ENCODE measurements at places on chromosomes 6 and 20.

DNA sequence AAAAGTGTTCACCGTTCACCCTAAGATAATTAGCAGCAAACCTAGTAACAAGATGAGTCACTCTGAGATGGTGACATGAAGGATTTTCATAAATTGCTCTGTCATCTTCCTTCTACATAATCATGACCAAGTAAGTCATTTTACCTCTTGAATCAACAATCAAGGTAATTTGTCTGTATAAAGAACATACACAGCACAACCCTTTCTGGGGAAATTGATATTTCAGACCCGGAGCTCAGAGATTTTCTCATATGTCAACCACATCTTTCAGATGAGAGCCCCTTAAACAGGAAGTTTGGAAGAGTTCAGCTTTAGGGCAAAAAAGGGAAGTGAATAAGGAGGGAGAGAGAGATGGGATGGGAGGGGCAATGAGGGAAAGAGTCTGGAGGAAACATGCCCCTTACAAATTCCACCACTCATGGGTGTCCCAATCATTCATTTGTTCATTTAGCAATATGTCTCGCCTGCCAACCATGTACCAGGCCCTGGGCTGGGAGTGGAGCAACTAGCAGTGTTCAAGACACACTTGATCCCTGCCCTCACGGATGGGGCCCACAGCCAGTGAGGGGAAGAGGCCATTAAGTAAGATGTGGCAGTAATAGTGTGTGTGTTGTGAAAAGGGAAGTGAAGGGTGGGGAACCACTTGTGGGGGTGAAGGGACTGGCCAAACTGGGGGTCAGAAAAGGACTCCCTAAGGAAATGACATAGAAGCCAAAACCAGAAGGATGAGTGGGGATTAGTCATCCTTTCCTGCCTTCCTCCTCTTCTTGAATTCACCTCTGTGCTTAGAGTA lies 190.9 kb downstream of the MAFB start:
- DNase-seq = no peak

- DNase-seq = no peak
These were observed 35.3 kb downstream of the TAF11 start for GRCh38 chr6:34852406-34853085.

DNA sequence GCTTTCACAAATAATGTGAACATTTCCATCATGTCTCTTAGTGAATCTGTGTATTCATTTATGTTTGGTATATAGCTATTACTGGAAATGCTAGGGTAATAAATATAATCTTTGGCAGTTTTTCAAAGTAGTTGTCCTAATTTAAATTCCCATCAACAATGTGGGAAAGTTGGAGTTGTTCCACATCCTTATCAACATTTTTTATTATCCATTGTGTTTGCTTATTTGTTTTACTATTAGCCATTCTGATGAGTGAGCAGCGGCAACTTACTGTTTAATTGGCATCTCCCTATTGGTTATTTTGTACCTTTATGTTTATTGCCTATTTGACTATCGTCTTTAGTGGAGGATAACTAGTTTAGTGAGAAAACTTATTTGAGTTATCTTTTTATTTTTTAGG lies 121.1 kb upstream of the CCN2 start:
- DNase-seq = no peak

- DNase-seq = no peak
These were observed 495.2 kb downstream of the PREX1 start for GRCh38 chr20:48332555-48332954.

GRCh38 chr6:116561377-116562018 lies 7.9 kb downstream of the CALHM4 start:
- no peak for DNase-seq

DNA sequence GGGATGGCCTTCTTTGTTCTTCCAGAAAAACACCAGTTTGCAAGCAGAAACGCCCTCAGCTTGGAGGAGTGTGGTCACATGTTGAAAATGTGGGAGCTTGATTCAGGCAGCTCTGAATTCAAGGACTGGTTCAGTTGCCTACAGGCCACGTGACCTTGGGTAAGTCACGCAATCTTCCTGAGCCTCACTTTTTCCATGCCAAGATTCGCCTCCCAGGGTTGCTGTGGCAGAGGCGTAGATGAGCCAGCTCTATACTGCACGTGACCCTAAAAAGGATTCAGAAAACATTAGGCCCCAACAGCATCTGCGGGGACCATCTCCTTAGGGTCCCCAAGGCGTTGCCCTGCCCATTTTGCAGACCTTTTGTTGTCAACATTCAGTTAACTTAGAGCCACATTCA lies 112.0 kb upstream of the SNX9 start:
- no peak for DNase-seq

DNA sequence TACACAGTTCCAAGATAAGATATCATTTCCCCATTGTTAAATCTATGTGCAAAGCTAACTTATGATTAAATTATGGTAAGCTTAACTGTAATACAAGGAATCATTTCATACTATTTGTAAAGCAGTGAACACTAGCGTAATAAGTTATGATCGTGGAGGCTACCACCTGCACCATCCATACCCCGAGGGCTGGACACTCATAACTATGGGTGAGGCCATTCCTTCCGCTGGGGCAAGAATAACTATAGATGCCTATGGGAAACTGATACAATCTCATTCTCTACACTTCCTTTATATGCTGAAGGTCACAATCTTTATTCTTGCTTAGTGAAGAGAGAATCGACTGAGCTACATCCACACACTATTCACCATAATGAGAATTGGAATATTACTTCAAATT lies 916.0 kb upstream of the FLRT3 start:
- no peak for DNase-seq

DNA sequence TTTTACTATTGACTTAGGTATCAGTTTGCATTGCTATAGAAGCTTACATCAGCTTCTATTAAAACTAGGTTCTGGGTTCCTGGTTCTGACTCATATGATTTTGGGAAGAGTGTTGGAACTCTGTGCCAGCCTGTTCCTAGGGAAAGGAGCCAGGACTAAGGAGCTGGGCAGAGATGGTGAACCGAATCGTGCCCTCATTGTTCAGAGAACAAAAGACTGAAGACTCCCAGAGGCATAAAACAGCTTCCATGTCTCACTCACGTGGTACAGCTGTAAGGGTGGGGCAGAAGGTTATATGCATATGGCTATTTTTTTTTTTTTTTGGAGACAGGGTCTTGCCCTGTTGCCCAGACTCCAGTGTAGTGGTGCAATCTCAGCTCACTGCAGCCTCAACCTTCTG lies 89.1 kb upstream of the THBS2 start:
- DNase-seq = no peak

- peak; percentile 87 for DNase-seq
These were observed 16.8 kb downstream of the LAMA4 start for GRCh38 chr6:112237595-112237994.

DNA sequence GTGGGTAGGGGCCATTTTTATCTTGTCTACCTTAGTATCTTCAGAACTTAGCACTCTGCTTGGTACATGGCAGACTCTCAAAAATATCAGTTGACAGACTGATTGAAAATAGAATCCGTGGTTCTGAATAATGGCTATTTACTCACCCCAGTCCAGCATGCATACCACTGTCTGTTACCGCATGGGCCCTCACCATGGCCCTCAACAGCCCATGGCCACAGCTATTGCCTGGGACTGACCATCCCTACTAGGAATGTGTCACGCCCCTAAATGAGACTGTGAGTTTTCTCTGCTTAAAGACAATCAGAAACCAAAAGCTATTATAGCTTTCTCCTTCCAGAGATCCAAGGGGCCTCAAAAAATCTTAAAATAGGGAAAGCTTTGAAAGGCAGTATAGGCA lies 207.7 kb downstream of the ATXN1 start:
- no peak for DNase-seq

GRCh38 chr6:144667532-144668503 lies 382.7 kb downstream of the UTRN start:
- no peak for DNase-seq

- DNase-seq = no peak
These were observed 25.2 kb downstream of the TFAP2B start for GRCh38 chr6:50843842-50844241.

- no peak for DNase-seq
These were observed 231.9 kb upstream of the FAM83B start for GRCh38 chr6:54614499-54615195.

DNA sequence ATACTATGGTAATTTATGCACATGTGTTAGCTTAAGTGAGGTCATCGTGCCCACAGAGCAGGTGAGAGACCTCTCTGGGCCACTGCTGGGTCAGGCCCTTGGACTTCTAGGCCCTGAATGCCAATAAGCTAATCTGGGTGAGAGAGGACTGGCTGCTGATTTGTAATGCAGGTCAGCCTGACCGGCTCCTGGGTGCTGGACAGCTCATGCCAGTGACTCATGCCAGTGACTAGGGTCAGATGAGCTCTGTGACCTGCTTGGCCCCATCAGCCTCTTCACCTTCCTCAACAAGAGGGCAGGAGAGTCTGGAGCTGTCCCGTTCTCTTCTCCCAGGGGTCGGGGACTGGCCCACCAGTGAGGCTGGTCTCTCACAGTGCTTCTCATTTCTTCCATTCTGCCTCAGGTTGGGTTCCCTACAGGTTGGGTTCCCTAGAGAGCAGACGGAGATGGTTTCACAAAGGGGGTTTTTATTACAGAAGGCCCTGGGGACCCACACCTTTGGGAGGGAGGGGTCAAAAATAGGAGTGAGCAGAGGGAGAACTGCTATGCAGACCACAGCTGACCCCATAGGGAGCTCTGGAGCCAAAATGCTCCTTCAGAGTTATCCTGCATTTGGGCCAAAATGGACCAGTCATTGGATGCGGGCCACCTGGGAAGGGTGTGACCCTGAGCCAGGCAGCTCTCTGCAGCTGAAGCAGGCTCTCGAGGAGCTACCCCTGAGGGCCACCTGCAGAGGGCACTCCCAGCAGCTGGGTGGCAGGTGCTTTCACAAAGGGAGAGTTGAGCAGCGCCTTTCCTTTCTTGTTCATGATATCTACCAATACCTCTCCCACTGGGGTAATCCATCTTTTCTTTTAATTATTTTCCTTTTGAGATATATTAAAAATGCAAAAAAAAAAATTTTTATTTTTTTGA lies 2.2 kb upstream of the OXT start:
- DNase-seq = no peak

DNA sequence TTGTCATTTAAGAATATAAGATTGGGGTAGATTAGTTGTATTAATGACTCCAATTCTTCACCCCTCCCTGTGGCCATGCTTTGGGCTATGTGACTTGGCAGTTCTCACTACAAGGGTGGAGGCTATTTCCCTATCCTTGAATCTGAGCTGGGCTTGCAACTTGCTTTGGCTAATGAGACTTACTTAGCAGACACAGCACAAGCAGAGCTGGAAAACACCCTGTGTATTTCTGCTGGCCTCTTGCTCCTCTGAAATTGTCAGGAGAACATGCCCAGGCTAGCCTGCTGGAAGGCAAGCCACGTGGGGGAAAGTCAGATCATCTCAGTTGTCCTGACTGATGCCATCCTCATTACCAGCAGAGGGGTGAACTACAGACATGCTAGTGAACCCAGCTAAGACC lies 126.5 kb upstream of the HDGFL1 start:
- no peak for DNase-seq

DNA sequence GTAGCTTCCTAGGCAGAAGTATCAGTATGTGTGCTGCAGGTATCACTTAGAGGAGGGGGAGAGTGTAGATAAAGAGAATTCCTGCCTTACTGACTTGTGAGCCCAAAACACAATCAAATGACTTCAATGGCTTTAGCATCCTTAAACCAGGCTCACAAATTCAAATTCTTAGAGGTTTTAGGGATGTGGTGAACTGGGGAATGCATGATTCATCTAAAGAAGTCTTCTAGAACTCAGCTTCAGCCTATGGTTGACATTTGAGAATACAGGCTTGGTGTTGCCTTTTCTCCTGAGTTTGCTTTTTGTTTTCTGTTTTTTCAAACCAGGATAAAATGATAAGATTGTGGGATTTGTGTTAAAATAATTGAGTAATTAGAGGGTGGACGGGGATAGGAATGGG lies 14.4 kb downstream of the SNRPC start:
- no peak for DNase-seq

DNA sequence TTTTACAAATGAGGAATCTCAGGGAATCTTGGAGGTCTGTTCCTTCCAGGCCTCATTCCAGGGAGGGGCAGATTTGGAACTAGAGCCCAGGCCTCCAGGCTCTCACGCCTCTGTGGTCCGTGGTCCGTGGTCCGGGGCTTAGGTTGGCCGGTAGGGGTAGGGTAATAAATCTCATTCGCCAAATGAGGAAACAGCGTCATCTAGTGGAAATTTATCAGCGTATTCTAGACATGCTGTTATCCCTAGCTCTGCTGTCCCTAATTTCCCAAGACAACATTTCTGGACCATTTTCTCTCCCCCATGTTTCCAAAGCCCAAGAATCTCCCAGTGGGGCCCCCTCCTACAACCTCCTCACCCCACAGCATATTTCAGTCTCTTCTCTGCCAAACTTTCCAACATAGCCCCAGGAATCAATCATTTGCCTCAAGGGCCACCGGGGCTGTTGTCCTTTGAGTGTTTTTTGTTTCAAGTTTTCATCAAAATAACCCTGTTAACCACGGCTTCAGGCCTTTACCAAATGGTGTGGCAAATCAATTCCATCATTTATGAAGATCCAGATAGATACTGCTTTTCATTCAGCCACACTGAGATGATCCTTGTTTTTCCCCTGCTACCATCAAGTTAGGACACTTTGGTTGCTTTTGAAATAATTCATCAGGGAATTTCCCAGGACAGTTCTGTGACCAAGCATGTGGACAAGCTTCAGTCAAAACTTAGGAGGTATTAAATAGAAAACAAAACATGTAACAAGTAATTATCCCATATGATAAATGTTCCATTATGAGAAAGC lies 126.8 kb downstream of the ALDH8A1 start:
- DNase-seq = peak; percentile 69

DNA sequence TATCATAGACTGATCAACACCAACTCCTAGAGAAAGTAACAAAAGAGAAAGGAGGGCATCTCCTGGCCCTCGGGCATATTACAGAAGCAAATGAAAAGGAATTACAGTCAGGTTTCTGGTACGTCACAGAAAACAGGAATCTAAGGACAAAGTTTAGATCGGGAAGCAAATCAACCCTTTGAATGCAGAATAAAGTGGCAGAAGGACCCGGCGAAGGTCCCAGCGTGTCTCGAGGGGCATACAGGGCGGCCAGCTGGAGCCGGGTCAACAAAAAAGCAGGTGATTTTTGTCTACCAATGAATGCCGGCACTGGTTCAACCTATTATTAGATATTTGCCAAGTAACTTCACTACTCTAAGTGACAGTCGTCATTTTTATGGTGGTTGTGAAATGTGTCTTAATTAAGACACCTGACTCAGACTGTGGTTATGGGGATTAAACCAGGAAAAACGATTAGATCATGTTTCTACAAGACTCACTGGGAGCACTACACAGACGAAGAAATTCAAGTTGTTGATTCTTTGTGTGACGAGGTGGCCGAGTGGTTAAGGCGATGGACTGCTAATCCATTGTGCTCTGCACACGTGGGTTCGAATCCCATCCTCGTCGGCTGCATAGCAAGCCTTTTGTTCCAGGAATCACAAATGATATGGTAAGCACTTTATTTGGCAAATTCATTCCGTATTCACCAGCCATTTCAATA lies 12.4 kb upstream of the ZSCAN9 start:
- DNase-seq = peak; percentile 36

DNA sequence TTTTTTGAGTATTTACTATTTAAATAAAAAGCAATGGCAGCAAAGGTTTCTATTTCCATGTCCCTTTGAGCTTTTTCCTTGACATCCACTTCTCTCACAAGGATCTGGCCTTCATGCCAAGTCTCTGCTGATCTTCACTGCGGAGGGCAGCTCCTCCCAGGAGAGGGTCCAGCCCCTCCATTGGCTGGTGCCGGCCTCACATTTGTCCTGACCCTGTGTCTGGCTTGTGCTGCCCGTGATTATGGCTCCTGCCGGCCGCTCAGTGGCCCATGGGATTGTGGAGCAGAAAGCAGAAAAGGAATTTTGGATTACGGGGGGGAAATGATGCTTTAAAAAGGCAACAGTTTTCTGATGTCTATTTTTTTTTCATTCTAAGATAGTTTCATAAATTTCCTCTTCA lies 31.2 kb upstream of the PDE7B start:
- DNase-seq = no peak
